ENCODE measurements at places on chromosomes 16 and 17.
A peak's percentile ranks its signal among the peaks of the same experiment; 100 is the strongest.

DNA sequence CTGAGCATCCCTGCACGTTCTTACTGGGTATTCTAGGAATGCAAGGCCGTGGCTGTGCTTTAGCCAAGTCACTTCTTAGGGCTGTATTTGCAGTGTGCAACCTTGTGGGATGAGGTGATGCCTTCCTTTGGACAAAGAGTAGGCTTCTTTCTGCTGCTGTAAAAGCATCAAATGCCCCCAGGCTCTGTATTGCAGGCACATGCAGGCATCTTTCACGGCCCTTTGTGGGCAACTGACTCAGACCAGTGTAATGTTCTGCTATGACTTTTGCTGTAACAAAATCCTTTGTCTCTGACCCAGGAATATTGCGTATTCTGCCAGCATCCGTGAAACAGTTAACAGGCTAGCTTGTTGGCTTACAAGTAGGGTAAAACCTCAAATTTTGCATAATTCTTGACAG lies 30.9 kb upstream of the GCSH start:
- no peak for DNase-seq

- DNase-seq = peak; percentile 62
These were observed 7.1 kb upstream of the ORAI3 start for GRCh38 chr16:30941600-30942425.

GRCh38 chr17:56262803-56263202 lies 109.5 kb downstream of the ANKFN1 start:
- DNase-seq = no peak

DNA sequence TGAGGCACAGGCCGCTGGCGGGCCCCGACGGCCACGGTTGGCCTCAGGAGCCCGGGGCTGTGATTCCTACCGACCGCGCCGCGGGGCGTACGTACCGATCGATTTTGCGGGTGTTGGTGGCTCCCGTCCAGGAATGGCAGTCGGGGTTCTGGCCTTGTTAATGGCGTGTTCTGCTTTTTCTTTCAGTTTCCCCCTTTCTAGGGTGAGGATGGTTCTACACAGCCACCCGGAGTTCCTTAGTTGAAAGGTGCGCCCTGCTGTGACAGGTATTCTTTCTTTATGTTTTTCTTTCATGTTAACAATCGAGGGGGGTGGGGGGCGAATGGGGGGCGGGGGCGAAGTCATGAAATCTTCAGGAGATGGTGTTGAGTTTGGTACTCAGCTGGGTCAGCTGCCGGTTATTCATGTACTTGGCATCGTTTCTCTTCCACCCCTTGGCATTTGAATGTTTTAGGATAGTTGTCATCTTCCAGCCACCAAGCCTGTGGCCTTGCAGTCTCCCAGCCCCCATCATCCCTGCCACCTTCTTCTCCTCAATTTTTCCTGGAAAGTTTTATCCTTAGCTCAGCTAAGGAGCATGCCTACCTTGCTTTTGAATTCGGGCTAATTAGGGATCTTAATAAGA lies 802 bp downstream of the CYLD start:
- DNase-seq = peak; percentile 54

DNA sequence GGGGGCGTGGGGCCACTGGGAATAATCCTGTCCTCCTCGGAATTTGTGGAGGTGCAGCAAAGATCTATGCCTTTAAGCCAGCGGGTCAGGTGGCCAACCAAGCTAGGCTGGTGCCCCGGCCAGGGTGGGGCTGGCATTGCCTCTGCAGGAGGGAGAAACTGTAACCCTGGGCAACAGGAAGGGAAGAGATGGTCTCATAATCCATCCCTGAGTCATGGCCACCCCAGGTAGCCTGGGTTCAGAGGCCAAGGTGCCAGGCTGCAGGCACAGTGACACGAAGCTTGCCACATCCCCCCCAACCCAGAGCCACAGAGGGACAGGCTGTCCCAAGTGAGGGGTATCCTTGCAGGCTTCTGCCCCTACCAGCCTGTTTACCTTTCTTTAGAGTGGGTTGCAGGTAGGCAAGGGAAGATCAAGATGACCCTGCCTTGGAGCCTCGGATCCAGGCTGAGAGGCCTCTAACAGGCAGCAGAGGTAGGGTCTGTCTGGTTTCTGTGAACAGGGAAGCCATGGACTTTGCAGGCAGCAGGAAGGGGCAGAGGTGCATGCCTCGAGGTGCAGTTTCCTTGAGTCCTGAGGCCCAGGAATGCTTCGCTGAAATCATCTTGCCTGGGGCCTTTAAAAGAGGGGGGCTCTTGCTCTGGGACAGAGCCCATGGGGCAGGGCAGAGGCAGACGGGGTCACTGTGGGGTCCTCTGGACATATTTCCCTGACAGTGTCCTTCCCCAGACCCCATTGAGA lies 4.0 kb downstream of the LASP1 start:
- DNase-seq = no peak

DNA sequence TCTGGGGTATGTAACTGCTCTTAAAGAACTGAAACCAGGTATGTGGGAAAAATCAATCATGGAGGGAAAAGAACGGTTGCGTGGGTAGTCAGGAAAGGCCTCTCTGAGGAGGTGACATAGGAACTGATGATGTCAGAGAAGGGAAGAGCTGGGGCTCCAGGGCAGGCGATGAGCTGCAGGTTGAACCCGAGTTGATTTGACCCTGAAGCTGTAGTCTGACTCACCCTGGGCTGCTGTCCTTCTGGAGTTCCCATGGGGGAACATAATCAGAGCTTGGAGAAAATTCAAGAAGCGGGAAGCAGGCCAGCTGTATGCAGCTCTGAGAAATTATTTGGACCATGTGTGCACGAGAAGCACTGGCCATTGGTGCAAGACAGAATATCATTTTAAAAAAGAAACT lies 16.7 kb downstream of the SLC6A2 start:
- no peak for DNase-seq

GRCh38 chr17:41937970-41938954 lies 7.8 kb downstream of the ODAD4 start:
- no peak for DNase-seq

- DNase-seq = no peak
These were observed 45.6 kb downstream of the CCDC57 start for GRCh38 chr17:82167028-82167427.

DNA sequence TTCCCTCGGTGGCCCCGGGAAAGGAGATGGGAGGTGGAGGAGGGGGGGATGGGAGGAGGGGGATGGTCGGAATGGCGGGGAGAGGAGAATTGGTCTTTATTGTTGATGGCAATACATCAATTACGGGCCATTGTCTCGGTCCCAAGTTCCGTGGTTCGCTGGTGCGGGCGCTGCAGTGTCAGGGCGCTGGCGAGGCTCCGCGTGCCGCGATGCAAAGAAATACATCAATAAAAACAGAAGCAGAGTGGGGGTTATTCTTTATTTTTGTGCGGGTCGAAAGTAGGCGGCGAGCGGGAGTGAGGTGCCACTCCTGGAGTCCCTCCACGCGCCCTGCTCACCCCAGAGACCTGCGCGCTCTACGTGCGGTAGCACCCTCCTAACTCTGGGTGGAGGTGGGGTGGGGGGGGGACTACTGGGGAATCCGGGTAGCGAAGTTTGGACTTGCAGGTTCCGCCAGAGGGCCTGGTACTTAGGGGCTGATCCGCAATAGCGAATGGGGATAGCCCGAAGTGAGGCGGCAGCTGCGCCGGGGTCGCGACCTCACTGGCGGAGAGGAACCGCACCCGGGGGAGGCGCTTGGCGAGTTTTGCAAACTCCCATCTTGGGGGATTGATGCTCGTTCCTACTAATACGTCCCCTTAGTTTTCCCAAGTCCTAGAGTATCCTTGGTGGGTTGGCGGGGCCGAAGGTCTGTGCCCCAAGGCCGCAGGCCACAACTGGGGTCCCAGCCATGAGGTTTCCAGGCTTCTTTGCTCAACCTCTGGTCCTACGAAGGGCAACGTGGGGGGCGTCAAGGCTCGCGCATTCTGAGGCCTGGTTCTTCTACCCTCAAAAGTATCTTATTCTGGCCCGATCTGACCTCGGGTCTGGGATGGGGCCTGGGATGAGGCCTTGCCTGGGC lies 3.5 kb upstream of the SALL1 start:
- no peak for DNase-seq

DNA sequence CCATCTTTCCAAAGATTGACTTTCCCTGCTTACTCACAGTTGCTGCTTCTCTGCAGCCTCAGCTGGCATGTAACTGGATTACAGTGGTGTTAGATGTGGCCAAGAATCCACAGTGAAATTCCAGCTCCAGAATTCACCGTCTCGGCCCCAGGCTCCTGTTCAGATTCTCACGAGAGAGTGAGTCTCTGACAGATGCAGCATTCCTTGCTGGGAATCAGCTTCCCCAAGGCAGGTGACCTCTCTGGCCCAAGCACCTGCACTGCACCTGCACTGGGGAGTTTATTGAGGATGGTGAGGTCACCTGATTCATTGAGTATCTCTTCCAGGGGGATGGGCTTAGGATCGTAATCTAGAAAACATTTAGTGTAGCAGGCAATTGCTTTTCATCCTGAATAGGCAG lies 600.5 kb upstream of the RBFOX1 start:
- no peak for DNase-seq

- DNase-seq = no peak
These were observed 72.6 kb downstream of the SYCE1L start for GRCh38 chr16:77271532-77272426.

DNA sequence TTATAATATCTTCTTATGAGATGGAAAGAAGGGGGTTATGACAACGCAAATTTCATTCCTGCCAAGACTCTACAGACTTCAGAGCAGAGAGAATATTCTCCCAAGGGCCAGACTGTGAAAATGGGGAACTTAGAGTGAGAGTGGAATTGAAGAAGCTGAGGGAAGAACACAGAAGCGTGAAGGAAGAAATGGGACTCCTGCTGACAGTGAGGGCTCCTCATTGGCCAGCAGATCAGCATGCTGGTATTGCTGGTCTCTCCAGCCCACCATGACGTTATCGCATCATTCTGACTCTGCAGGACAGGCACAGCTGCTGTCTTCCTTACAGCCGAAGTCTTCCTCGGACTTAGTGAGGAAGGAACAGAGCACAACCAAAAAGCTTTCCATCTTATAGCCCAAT lies 24.3 kb downstream of the CCL4 start:
- no peak for DNase-seq

DNA sequence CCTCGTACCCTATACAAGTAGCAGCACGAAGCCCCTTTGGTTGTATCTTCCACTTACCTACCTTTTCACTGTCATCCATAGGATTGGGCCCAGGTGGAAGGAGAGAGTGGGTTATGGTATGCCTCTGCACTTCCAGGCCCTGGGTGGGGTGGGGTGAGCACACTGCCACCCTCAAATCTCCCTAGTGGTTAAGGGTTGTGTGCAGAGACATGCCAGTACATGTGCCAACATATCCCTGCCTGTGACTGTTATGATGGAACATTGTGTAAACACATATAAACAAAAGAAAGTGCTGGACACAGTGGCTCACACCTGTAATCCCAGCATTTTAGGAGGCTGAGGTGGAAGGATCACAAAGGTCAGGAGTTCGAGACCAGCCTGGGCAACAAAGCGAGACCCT lies 11.1 kb downstream of the HROB start:
- no peak for DNase-seq

DNA sequence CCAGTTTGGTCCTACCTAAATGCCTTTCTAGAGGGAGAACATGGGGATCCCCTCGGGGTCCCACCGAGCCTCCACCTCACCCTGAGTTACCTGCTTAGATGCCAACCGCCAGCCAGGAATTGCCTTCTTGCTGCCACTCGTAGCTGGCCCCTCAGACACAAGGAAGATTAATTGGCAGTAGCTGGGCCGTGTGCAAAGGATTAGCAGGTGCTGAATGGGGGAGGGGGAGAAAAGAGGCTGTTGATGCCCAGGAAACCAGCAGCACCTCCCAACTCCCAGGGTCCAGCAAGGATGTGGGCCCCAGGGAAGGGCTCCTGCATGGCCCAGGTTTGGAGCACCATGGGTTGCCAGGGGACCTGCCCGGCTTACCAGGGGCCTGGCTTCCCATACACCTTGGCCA lies at the start of gene CNGB1:
TSS of gene CNGB1 (minus strand) at position 159 of the 400 bp plus-strand sequence. CDS start 3,842 bp downstream, outside the sequence.
- no peak for DNase-seq

DNA sequence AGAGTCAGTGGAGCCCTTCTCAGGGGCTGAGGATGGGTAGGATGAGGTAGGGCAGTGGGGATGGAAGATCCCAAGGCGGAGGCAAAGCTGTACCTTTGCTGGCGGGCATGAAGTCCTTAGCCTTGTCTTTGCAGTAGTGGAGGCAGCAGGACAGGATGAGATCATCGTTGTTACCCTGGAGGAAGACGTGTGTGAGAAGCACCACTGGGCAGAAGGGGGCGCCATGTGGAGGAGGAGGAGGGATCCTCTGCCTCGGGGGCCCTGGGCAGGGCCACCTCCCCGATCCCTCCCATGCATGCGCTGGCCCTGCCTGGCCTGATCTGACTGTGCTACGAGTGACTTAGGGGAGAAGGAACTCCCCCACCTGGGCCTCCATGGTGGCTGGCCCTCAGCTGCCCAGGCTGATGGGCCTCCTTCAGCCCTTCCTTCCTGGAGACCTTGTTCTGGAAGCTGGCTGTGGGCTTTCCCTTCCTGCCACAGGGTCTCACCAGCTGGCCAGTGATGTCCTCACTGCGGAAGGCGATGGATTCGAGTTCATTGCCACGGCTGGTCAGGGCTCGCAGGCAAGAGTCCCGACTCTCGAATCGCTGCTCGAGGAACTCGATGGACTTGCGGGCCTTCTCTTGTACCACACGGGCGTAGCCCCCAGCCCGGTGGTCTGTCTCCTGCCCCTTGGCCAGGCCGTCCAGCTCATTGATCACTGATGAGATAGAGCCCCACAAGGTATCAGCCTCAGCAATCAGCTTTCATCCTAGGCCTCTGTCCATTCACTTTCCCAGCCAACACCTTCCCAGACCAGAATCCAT lies 10.3 kb downstream of the HIC1 start:
- DNase-seq = peak; percentile 70

DNA sequence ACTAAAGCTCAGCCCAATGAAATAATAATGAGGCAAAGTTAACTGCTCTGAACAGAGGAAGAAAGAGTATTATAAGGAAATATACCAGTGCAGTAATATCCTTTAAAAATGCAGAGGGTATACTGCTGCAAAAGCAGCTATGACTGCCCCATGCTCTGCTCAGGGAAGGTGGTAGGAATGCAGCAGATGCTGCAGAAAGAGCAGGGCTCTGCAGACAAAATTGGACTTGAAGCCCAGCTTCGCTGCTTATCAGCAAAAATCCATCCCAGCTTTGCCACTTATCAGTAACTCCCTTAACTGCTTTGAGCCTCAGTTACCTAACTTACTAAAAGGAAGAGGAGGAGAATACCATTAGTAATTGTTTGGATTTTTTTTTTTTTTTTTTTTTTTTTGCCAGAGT lies 533.8 kb upstream of the CDH5 start:
- no peak for DNase-seq

- DNase-seq = peak; percentile 35
These were observed 43.6 kb upstream of the HAPSTR1 start for GRCh38 chr16:9047689-9048301.

DNA sequence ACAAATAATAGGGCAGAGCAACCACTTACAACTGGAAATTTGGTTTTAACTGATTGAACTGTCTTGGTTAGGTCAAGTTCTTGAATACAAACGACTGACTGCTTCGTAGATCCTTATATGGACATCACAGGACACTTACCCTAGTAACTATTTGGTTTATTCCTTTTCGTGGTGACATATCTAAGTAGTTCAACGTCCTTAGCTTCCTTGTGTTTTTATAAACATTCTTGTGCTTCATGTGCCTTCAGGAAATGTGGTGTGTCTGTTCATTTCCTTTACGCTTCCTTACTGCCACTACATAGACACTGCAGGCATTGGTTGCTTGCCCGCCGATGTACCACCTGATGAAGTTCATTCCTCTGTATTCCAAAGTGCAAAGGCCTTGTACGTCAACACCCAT lies 59.3 kb downstream of the USP10 start:
- no peak for DNase-seq

Measured in stimulated activated CD4-positive, alpha-beta T cell treated with anti-CD3 and anti-CD28 coated beads, Interleukin-4, amount 100 ng/mL, for 1 hour (primary cell).